ENCODE measurements at places on chromosomes 2 and 18.

- no peak for DNase-seq
Measured at GRCh38 chr18:74748809-74749208, 151.1 kb downstream of the ZNF407 start.

DNA sequence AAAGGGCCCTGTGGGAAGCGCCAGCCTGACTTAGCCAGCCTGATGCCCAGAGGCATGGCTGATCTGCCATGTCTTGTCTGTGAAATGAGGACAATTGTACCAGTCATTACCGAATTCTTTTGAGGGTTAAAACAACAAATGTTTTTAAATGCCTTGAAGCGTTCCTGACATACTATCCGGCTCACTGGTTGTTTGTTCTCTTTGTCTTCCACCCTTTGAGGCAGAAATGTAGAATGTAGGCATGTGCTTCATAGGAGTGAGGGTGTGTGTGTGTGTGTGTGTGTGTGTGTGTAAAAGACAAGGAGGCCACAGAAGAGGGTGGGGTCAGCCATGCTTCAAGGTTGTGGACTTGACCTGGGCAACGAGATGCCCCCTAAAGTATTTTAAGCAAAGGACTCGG is 35.5 kb downstream of the TGFBRAP1 start:
- no peak for DNase-seq

GRCh38 chr18:23710068-23710527 is 20.8 kb downstream of the LAMA3 start:
- DNase-seq: no peak

DNA sequence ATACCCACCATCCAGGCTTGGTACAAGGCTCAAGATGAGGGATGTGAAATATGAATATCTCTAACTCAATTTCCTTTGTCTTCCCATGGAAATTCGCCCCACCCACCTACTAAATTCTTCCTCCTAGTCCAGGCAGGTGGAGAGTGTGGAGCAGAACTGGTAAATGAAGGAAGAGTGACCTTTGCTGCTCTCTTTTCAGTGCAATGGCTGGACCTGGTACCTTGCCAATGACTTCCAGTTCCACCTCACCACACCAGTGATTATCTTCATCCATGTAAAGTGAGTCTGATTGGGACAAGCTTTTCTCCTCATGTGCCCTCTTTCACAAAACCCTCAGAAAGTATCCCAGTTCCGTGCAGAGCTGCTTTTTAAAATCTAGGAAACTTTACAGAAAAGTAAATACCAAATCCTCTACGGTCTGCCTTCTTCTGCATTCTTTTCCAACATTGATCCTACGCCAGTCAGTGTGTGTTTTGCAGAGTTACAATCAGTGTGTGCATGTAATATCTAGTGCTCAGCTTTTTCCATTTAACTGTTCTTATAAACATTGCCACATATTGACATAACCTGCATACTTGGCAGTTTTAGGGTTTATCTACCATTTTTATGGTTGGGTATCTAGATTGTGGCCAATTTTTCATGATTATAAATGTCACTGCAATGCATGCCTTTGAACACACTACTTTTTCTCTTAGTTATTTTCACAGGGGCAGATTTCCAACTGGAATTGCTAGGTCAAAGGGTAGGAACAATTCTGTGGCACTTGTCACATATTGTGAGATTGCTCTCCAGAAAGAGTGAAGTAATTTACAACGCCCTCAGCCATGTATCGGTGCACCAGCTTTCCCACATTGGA is 86.5 kb upstream of the SEC11C start:
- DNase-seq: no peak

DNA sequence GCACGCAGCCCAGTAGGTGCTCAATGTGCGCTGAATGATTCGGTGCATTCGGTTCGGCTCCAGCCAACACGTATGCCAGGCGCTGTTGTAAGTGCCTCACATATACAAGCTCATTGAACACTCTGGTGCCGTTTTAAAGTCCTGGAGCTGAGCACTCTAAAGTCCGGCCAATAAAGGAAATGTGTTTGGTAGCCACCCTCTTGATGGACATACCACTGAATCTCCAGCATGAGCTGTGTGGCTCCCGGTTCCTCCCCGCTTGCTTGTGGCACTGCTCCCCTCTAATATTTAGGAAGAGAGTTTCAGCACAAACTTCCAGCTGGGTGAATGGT is 112.1 kb downstream of the MCFD2 start:
- DNase-seq: no peak

DNA sequence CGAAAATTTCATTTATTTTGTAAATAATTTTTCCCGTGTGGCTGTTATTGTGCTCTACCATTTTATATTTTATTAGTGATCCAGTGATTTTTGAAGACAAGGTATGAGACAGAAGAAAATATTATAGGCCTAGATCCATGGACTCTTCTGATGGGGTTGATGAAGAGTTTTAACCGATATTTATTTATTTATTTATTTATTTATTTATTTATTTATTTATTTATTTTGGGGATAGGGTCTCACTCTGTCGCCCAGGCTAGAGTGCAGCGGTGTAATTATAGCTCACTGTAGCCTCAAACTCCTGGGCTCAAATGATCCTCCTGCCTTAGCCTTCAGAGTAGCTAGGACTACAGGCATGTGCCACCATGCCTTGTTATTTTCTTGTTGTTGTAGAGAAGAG is 33.6 kb upstream of the RMND5A start:
- no peak for DNase-seq

- no peak for DNase-seq
Measured at GRCh38 chr2:83756219-83756618, 702.9 kb downstream of the SUCLG1 start.

DNA sequence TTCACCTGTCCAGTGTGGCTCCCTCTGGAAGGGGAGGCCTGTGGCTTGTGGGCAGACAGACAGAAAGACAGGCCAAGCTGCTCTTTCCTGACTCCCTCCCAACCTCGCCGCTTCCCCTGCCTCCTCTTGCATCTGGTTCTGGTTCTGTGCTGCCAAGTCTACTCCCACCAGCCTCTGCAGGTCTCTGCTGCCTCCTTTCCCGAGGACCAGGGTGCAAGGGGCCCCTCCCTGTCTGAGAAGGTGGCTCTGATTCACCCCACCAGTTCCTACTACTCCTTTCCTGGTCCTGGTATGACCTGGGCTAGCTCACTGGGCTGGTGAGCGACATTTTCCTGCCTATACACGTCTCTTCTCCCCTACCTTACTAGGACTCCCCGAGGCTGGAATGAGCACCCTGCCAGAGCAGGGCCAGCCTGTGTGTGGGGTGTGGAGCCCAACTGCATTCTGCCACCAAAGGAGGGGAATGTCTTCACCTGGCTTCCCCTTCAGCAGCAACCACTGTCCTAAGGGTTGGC is 238.5 kb downstream of the CELF4 start:
- DNase-seq: no peak

GRCh38 chr18:51425889-51426288 is 228.4 kb upstream of the MEX3C start:
- no peak for DNase-seq

DNA sequence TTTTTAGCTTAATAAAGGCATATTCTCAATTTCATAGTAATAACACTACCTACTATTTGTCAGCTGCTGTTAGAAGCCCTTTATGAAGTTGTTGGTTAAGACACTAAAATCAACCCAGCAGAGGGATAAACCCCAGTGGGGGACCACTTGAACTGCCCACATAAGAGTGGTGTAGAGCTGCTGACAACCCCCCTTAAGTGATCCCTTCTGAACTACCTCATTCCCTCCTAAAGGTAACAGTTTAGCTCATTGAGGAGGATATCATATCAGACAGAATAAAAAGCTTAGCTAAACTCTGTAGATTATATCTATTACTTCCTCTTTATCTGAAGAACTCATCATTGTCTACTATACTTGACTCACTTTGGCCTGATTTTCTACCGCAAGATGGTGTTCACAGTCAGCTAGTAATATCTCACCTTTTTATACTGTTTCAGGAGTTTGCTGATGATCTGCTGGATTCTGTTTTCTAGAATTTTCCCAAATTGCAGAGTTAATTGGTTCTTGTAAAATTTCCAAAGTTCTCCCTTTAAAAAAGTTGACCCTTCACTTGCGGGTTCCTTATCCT is 16.2 kb downstream of the GALM start:
- no peak for DNase-seq

DNA sequence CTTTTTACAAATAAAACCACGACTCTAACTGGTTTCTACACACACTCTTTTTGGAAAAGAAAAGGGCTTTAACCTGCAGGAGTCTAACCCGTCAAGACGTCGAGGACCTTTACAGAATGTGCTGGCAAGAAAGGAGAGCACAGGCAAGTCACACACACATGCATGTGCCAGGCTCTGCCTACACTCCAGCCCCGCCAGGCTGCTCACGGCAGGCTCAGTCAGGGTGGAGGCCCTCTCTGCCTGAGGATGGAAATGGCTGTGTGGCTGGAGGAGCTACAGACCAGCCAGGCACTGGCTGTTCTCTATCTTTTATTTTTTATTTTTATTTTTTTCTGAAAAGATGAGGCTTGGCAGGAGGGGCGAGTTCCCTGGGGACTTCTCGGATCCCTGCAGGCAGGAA is 10.2 kb downstream of the SIX3 start:
- no peak for DNase-seq
